NCI-H1436 treated with DMSO at 0.1 percent for 48 hours (cell line): ENCODE measurements at places on chromosomes 3 and 15.

- no peak for DNase-seq
Observed at GRCh38 chr3:98954791-98955604, 53.5 kb upstream of the DCBLD2 start.

- DNase-seq: no peak
Observed at GRCh38 chr15:37041042-37041441, 59.3 kb downstream of the MEIS2 start.

DNA sequence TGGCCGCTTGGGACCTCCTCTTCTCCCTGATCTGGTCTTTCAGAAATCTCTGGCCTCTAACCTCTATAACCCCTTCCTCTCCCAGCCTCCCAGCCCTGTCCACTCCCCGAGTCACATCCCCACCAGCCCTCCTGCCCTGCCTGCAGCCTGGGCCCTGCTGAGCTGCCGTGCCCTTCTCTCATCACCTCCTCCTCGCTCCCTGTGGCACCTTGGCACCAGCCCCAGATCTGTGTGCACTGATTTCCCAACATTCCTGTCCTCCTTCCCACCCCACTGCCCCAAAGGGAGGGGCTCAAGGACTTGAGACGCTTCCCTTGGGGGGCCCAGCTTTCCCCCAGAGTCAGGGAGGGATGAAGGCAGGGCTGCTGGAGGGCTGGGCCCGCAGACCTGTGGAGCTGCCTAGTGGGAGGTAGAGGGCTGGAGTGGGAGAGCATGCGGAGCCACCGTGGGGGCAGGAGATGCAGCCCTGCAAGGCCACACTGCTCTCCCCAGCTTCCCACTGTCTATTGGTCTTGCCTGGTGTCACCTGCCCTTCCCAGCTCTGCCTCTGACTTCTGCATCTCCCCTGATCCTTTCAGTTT, 42.7 kb downstream of the EXOG start:
- no peak for DNase-seq

GRCh38 chr3:105715372-105715771, 153.4 kb downstream of the CBLB start:
- DNase-seq: no peak

DNA sequence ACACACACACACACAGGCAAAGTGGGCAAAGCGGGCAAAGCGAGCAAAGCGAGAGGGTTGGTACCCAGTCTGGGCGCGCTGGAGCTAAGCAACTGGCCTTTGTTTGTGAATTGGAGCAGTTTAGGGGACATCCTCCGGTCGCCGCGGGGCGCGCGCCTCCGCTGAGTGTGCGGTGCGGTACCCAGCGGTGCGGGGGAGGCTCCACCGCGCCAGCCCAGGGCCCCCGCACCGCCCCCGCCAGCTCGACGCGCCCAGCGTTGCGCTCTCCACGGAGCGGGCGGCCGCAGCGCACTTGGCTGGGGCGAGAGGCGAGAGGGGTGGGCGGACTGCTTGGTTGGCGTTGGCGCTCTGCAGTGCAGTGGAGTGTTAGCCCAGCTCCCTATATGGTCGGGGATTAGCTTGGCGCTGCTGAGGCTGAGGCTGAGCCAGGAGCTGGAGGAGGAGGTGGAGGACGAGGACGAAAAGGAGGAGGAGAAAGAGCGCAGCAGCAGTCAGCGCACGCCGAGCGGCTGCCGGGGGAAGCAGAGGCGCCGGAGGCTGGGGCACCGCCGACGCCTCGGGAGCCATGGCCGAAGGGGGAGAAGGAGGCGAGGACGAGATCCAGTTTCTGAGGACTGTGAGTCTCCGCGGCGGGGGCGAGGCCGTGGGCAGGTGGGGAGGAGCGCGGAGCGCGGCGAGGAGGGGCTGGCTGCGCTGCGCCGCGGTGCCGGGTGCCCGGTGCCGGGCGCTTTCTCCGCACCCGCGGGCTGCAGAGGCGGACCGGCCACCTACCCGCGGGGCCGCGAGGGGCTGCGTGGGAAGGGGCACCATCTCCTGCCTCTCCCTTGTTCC, at the start of gene RYR3:
RYR3 (plus strand) TSS at position 487 of the 831 bp plus-strand sequence; CDS start at position 566, 79 bp downstream.
- no peak for DNase-seq

GRCh38 chr3:183428447-183429211, at the start of gene MCF2L2:
TSS of gene MCF2L2 (minus strand) at chr3:183428619. CDS start at chr3:183427977, 642 bp downstream.
- DNase-seq: no peak

DNA sequence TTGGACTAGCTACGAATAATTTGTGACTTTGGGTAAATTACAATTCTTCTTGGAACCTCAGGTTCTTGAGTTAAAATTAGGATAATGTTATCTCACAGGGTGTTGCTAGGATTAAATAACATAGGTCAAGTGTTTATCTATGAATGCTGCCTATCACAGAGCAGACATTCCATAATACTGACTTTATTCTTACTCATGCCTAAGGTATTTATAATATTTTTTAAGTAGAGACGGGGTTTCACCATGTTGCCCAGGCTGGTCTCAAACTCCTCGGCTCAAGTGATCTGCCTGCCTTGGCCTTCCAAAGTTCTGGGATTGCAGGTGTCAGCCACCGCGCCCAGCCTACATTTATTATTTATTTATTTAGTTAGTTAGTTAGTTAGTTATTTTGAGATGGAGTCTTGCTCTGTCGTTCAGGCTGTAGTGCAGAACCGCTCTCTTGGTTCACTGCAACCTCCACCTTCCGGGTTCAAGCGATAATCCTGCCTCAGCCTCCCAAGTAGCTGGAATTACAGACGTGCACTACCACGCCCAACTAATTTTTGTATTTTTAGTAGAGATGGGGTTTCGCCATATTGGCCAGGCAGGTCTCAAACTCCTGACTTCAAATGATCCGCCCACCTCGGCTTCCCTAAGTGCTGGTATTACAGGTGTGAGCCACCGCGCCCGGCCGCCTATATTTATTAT, 741 bp upstream of the ZNF106 start:
- no peak for DNase-seq

DNA sequence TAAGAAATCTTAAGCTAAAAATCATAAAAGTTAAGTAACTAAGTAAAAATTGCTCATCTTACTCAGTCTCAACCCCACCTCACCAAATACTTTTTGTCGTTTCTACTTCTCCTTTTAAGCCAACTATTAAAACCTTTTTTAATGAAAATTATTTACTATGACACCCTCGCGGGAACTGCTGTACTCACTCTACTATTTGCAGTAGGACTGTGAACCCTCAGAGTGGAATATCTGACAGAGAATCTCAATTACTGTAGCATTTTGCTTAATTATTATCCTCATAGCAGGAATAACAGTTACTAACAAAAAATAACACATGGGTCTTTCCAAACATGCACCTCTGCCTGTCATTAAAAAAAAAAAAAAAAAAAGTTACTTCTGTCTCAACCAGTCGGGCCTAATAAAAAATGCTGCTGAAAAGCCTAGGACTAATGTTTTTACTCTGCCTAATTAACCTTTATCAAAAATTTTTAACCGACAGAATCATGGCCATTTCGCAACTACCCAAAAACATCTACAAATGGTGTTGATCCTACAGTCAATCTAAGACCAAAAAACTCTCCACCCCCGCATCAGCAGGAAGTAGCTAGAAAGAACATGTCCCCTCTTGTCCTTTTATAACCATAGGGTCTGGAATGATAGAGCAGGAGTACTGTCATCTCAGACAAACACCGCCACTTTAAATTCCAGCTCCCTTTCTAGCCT, 10.2 kb downstream of the ALDH1L1 start:
- DNase-seq: no peak

- no peak for DNase-seq
Observed at GRCh38 chr3:126524429-126524988, 554 bp downstream of the CHST13 start.

- no peak for DNase-seq
Observed at GRCh38 chr3:184765047-184765729, 46.8 kb upstream of the VPS8 start.
